Natural killer cell (primary cell): ENCODE measurements at places on chromosomes 2 and 18. TPM values are rescaled to one million over a fixed set of nuclear protein-coding genes. Genes with fewer than 3 reads are reported as not detected.

- no peaks in the 10 kb centered on the region for H3K36me3 ChIP-seq
- H3K4me3 ChIP-seq = no peak overlapping the region
- peaks cover 6% of the 10 kb centered on the region for H3K4me1 ChIP-seq
- no peak for DNase-seq
These were observed 261.3 kb upstream of the CCDC68 start for GRCh38 chr18:55220523-55220922.

DNA sequence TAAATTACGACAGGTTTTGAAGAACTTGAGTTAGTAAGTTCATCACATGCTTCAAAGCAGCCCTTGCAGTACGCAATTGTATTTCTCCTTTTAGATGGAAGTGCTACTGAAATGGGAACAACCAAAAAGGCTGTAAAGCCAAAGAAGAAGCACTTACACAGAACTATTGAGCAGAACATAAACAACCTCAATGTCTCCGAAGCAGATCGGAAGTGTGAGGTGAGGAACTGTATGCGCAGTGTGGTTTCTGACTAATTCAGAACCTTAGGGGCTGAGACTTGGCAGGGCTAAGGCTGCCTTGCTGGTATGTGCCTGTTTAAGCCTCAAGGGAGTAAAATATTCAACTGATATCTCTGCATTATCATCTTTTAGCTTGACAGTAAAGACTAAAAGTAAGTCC, 8.4 kb downstream of the NCAPH start:
- peaks cover 19% of the 10 kb centered on the region for H3K4me1 ChIP-seq
- H3K27ac ChIP-seq = peak overlapping the region; percentile 61
- DNase-seq = peak; percentile 79

- no peaks in the 10 kb centered on the region for H3K4me1 ChIP-seq
- H3K27ac ChIP-seq = no peak overlapping the region
- DNase-seq = no peak
- H3K36me3 ChIP-seq = no peaks in the 10 kb centered on the region
- H3K27me3 ChIP-seq = no peaks in the 10 kb centered on the region
- H3K4me3 ChIP-seq = no peak overlapping the region
These were observed 5.1 kb downstream of the SERPINB2 start for GRCh38 chr18:63892566-63892965.

GRCh38 chr2:218327451-218328210, 29.0 kb upstream of the CATIP start:
- no peaks in the 10 kb centered on the region for H3K36me3 ChIP-seq
- peaks cover 49% of the 10 kb centered on the region for H3K4me1 ChIP-seq
- H3K27ac ChIP-seq = no peak overlapping the region
- no peaks in the 10 kb centered on the region for H3K27me3 ChIP-seq

DNA sequence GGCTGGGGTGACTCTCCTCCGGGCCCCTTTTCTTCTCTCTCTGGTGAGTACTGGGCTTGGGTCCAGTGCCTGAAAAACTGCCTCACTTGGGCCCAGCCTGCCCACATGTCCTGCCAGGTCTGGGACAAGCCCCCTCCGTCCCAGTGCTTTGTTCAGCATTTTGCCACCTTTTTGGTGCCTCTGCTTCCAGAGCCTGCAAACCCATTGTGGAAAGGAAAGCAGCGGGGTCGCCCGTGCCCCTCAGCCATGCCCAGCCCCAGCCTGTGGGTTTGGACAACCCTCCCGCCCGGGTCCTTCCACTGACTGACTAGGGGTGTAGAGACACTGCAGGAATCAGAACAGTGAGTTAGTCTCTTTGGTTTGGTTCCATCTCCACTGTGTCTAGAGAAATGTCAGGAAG, 140.7 kb upstream of the ALKAL2 start:
- H3K27ac ChIP-seq = peak overlapping the region; percentile 91
- H3K27me3 ChIP-seq = no peaks in the 10 kb centered on the region
- no peak overlapping the region for H3K4me3 ChIP-seq
- H3K36me3 ChIP-seq = no peaks in the 10 kb centered on the region

DNA sequence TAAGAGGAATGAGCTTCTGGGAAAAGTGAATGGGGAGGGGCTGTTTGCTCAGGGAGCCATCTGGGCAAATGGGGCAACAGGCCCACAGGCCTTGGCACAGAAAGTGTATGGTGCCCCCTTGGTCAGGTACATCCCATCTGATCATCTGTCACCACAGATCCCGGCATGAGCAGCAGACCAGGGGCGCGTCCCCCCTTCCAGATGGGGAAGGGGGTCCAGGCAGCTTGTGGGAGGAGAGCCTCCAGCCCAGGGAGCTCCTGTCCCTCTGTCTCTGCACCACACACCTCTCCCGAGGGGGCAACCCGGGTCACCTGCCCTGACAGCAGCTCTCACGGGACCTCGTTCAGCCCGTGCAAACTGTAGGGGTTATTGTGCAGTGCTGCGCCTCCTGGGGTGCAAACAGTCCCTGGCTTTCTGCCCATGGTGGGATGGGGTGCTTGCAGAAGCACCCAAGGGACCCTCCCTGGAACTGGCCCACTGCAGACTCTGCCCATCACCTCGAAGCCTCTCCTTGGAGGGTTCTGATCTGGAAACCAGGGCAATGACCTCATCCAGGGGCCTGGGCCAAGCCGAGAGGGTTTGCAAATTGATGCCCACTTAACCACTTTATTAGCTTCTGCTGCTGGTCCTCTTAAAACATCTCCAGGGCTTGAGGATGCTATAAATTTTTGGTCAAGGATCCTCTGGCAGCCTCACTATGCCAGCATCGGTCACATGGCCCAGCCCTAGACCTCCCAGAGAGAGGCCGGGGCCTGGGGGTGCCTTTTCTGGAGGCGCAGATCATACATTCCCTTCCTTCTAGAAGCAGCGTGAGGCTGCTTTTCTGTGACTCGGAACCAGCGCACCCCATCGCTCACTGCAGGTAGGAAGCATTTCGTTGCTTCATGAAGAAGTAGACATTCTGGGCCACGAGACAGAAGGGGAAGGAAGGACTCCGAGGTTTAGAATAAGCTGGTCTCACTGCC, 7.6 kb upstream of the BOK start:
- H3K4me3 ChIP-seq = no peak overlapping the region
- peaks cover 8% of the 10 kb centered on the region for H3K4me1 ChIP-seq
- H3K27ac ChIP-seq = no peak overlapping the region
- no peaks in the 10 kb centered on the region for H3K36me3 ChIP-seq
- no peak for DNase-seq

DNA sequence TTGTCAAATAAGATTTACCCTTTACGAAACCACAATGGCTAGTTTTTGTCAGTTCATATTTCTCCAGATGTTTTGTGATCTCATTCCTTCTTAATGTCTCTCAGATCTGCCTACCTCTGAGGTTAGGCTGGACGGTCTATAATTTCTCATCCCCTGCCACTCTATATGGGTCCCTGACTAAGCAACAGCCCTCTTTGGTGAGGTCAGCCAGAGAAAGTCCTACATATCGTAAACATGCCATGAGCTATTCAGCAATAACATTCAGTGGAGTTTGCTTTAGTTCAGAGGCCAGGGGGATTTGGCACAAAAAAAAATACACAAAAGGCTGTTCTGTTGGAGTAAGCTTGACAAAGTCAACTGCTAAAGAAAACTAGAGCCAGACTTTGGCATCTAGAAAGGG, 192.1 kb upstream of the NCKAP5 start:
- H3K27me3 ChIP-seq = no peaks in the 10 kb centered on the region
- no peaks in the 10 kb centered on the region for H3K4me1 ChIP-seq
- H3K36me3 ChIP-seq = no peaks in the 10 kb centered on the region
- no peak overlapping the region for H3K27ac ChIP-seq
- DNase-seq = no peak

DNA sequence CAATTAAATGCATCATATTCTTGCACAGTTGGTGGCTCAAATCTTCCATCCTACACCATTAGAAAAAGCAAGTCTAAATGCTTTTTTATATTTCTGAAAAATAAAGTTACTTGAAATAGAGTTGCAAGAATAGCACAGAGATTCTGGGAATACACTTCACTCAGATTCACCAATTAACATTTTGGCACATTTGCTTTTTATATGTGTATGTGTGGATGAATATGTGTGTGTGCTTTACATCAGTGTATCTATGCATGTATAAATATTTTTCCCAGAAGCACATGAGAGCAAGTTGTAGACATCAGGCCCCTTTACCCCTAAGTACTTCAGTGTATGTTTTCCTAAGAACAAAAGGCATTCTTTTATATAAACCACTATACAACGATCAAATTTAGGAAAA, 27.6 kb upstream of the MSH2 start:
- no peaks in the 10 kb centered on the region for H3K36me3 ChIP-seq
- H3K27ac ChIP-seq = no peak overlapping the region
- DNase-seq = no peak
- no peaks in the 10 kb centered on the region for H3K4me1 ChIP-seq
- no peaks in the 10 kb centered on the region for H3K27me3 ChIP-seq

DNA sequence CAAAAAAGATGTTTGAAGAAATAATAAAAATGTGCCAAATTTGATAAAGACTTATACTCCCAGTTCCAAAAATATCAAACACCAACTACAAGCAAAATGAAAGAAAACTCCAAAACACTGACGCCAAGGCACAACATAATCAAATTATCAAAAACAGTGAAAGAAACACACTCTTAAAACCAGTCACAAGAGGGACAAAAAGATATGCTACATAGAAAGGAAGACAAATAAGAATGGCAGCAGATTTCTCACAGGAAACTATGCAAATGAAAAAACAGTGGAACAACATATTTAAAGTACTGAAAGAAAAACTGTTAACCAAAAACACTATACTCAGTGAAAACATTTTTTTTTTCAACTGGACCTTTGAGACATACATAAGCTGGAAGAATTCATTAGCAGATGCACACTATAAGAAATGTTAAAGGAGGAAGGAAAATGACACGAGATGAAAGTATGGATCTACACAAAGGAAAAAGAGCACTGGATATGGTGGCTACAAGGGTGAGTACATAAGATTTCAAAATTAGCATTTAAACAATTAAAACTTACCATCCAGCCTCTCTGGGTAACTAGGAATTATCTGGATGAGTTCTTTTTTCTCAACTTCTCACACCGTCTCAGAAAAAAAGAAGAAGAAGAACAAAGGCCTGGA, 94.0 kb upstream of the ACVR1C start:
- no peak overlapping the region for H3K4me3 ChIP-seq
- no peak overlapping the region for H3K27ac ChIP-seq
- no peaks in the 10 kb centered on the region for H3K4me1 ChIP-seq
- H3K27me3 ChIP-seq = no peaks in the 10 kb centered on the region
- no peaks in the 10 kb centered on the region for H3K36me3 ChIP-seq

- peaks cover 3% of the 10 kb centered on the region for H3K27me3 ChIP-seq
- no peak overlapping the region for H3K27ac ChIP-seq
- no peaks in the 10 kb centered on the region for H3K36me3 ChIP-seq
These were observed 110.4 kb downstream of the PLCL1 start for GRCh38 chr2:197914778-197915177.

DNA sequence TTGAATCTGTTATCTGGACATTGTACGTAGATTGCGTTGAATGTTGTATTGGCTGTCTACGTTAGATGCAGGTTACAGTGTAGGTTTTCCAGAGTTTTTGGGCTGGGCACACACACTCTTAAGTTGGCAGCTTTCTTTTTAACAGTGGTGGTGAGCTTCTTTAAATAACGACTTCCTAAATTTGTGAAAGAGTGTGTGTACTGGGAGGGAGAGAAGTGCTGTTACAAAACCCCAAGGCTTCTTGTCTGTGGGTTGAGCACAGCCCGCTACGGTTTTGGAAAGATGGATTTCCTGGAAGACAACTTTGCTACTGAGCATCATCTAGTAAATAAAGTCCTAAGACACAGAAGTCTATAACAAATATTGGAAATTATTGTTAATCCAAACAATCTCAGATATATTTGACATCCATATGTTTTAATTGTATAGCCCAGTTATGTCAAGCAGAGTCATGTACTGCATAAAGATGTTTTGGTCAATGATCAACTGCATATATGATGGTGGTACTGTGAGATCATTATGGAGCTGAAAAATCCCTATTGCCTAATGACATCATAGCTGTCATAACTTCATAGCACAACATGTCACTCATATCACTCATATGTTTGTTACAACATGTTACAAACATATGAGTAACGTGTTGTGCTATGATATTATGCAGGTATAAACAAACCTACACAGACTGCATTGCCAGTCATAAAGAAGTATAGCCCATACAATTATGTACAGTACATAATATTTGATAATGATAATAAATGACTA, 7.9 kb upstream of the THUMPD2 start:
- H3K4me1 ChIP-seq = no peaks in the 10 kb centered on the region
- H3K36me3 ChIP-seq = no peaks in the 10 kb centered on the region

GRCh38 chr2:9993488-9994165, 42.1 kb downstream of the GRHL1 start:
- no peaks in the 10 kb centered on the region for H3K4me1 ChIP-seq
- no peak overlapping the region for H3K4me3 ChIP-seq
- no peaks in the 10 kb centered on the region for H3K27me3 ChIP-seq
- no peaks in the 10 kb centered on the region for H3K36me3 ChIP-seq

- no peaks in the 10 kb centered on the region for H3K36me3 ChIP-seq
- no peak for DNase-seq
These were observed 14.2 kb downstream of the ANO7 start for GRCh38 chr2:241202681-241203080.

DNA sequence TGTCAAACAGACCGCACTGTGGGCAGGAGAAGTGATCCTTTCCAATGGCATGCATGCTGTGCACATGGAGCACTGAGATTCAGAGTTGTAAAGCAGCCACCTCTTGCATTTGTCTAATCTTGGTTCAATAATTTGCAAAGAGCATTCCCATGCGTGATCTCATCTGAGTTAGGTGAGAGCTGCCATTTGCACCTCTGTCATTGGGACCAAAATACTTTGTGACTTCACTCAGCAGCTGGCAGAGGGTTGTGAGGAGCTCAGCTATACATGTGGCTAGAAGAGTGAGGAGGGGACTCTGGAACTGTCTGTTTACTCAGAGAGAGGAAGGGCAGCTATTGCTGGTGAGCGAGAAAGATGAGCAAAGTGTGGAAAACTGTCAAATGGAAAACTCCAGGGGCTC, 265.1 kb upstream of the TNP1 start:
- H3K27me3 ChIP-seq = no peaks in the 10 kb centered on the region
- H3K36me3 ChIP-seq = no peaks in the 10 kb centered on the region
- H3K4me3 ChIP-seq = no peak overlapping the region
- DNase-seq = no peak
- no peak overlapping the region for H3K27ac ChIP-seq
- no peaks in the 10 kb centered on the region for H3K4me1 ChIP-seq

INPP5D gene
- 385 TPM for total RNA-seq

SERPINB10 gene
- not detected for total RNA-seq

NGEF gene
- total RNA-seq = not detected

SH3RF3 gene
- 0.23 TPM for total RNA-seq

DYNAP gene
- total RNA-seq = not detected

LINC00305 gene
- not detected for total RNA-seq

KYNU gene
- total RNA-seq = 3.3 TPM

HRH4 gene
- 0.23 TPM for total RNA-seq

SERPINB13 gene
- total RNA-seq = not detected

TSPYL6 gene
- not detected for total RNA-seq

GPR45 gene
- total RNA-seq = not detected

TMEM178A gene
- total RNA-seq = not detected

CLEC4F gene
- total RNA-seq = 0.39 TPM
